ENCODE measurements at places on chromosomes 3 and 15.

GRCh38 chr15:35926007-35926380 lies 380.0 kb upstream of the DPH6 start:
- no peak overlapping the region for H3K27ac ChIP-seq
- H3K4me1 ChIP-seq: no peaks in the 10 kb centered on the region
- H3K27me3 ChIP-seq: no peaks in the 10 kb centered on the region
- H3K36me3 ChIP-seq: no peaks in the 10 kb centered on the region
- H3K4me3 ChIP-seq: no peak overlapping the region

DNA sequence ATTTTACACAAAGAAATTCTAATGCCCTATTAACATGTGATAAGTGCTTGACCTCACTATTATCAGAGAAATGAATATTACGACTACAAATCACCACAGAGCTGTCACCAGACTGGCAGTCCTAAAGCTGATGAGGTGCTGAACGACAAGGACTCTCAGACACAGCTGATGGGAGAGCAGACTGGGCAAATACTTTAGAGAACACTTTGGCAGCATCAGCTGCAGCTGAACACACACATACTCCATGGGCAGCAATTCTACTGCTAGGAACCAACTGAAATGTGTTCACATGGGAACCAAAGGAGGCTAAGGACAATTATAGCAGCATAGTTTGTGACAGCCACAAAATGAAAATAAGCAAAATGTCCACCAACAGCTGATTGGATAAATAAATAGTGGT lies 45.5 kb downstream of the SUSD5 start:
- no peak for DNase-seq
- H3K4me3 ChIP-seq: no peak overlapping the region
- no peaks in the 10 kb centered on the region for H3K4me1 ChIP-seq
- peaks cover 24% of the 10 kb centered on the region for H3K27me3 ChIP-seq
- no peak overlapping the region for H3K27ac ChIP-seq

DNA sequence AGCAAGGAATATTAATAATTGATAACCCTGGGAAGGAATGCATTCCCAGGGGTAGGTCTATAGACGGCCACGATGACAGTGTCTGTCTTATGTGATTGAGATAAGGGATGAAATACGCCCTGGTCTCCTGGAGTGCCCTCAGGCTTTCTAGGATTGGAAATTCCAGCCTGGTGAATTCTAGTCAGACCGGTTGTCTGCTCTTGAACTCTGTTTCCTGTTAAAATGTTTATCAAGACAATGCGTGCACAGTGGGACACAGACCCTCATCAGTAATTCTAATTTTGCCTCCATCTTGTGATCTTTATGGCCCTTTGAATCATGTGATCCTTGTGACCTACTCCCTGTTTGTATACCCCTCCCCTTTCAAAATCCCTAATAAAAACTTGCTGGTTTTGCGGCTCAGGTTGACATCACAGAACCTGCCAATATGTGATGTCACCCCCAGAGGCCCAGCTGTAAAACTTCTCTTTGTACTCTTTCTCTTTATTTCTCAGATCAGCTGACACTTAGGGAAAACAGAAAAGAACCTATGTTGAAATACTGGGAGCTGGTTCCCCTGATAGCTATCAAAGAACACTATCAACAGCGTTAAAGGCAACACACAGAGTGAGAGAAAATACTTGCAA lies 183.3 kb downstream of the PDE8A start:
- H3K36me3 ChIP-seq: 0 out of 2 replicates have a peak, but pooled peaks cover 5% of the 10 kb centered on the region
- DNase-seq: no peak
- no peak overlapping the region for H3K27ac ChIP-seq

DNA sequence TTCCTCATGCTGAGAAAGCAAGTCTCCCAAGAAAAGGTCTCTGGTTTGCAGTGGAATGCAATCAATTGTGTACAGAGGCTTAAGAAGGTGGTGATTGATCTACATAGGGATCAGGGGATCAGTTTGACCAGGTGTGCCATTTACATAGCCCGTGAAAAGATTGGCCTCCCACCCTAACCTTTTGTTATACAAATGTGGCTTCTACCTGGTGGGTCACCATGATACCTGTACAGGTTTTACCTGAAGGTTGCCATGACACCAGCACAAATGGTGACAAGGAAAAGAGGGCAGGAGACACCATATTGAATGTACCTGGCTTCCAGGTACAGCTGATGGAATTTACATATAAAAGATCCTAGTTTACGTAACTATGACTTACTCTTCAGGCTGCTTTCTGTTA lies 25.5 kb upstream of the TEX55 start:
- H3K4me1 ChIP-seq: no peaks in the 10 kb centered on the region
- H3K27me3 ChIP-seq: peaks cover 3% of the 10 kb centered on the region
- peaks cover 6% of the 10 kb centered on the region for H3K36me3 ChIP-seq
- no peak overlapping the region for H3K4me3 ChIP-seq

DNA sequence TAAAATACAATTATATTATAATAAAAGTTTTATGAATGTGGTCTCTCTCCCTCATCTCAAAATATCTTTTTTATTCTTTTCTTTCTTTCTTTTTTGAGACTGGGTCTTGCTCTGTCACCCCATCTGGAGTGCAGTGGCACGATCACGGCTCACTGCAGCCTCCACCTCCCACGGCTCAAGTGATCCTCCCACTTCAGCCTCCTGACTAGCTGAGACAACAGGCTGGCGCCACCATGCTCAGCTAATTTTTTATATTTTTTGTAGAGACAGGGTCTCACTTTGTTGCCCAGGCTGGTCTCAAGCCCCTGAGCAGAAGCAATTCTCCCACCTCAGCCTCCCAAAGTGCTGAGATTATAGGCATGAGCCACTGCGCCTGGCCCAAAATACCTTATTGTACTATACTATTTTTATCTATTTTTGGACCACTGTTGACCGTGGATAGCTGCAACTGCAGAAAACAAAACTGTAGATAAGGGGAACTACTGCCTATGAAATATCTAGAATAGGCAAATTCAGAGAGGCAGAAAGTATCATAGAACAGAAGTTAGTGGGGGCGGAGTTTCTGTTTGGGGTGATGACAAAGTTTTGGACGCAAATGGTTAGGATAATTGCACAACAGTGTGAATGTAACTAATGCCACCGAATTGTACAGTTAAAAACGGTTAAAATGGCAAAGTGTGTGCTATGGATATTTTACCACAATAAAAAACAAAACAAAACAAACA lies 66.6 kb downstream of the SLC12A8 start:
- peaks cover 2% of the 10 kb centered on the region for H3K27me3 ChIP-seq
- H3K36me3 ChIP-seq: no peaks in the 10 kb centered on the region
- DNase-seq: no peak
- no peak overlapping the region for H3K27ac ChIP-seq
- H3K4me1 ChIP-seq: peaks cover 46% of the 10 kb centered on the region

All from HFFc6 (cell line).